ENCODE measurements at places on chromosomes 7 and 10.
A peak's percentile ranks its signal among the peaks of the same experiment; 100 is the strongest.

GRCh38 chr7:75861636-75862035 is 17.2 kb upstream of the RHBDD2 start:
- no peak for DNase-seq

DNA sequence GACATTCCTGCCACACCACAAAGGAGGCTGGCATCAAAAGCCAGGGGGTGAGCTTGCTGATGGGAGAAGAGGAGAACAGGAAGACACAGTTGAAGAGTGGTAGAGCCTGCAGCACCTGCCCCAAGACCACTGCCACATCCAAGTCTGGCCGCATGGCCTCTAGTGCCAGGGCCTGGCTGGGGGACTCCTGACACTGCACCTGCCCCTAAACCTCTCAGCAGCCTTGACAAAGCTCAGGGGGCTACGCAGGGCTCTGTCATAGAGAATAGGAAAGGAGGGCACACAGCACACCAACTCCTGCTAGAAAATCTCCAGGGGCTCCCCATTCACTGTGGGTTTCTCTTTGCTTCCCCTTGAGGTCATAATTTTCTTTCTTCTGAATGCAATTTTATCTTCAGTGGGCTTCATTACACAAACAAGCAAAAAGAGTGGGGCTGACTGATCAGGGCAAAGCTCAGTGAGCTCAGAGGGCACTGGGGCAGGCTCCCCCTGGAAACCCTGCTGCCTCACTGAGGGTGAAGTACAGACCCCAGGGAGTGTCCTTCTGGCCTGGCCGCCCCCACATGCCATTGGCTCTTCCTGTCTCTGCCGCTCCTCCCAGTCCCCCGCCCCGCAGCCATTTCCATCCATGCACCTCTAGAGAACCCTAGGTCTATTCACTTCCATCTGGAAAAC is 37.2 kb downstream of the VOPP1 start:
- DNase-seq: no peak

DNA sequence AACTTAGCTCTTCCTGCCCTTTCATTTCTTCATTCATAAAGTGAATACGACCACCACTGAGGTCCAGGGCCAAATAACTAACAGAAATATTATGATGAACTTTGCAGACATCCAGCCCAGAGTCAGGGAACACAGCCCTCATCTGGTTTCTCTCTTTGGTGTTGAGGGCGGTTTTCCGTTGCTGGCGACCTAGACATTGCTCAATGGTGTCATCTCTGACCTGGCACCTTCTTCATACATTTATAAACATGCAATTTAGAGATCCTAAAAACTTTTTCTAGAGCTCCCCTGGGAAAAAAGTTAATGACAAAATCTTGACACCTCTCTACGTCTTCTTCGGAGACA is 324 bp upstream of the TET1 start:
- DNase-seq: peak; percentile 70

DNA sequence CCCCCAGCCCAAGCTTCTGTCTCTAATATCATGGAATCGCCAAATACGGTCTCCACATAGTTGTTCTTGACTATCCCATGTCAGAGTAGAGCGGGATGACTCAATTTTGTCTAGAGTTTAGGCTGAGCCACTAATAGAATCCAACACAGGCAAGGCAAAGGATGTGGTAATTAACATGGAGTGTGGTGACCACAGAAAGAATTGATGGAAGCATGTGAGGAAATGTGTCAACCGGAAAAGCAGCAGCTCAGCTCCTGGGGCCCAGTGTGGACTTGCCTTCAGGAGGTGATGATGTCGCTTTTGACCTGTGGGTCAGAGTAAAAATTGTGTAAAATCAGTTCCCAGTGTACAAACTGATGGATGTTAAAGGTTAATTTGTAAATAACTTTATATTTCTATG is 139.3 kb upstream of the KLF6 start:
- no peak for DNase-seq

All from DMS53 (cell line).